HS-27A (cell line): ENCODE measurements at places on chromosomes 7 and 10.

DNA sequence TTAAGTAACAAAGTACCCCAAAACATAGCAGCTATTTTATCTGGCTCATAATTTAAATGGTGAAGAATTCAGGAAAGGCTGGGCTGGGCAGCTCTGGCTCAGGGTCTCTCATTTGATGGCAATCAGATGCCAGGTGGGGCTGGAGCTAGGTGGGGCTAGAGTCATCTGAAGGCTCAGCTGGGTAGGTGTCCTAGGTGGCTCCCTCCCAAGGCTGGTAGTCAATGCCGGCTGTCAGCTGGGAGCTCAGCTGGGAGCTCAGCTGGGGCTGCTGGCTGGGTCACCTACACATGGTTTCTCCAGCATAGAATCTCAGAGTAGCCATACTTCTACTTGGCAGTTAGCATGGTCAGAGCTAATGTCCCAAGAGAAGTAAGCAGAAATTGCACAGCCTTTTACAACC is 34.1 kb downstream of the OSBPL3 start:
- no peak for DNase-seq

GRCh38 chr7:1862560-1862959 is 192.5 kb downstream of the ELFN1 start:
- DNase-seq: no peak

DNA sequence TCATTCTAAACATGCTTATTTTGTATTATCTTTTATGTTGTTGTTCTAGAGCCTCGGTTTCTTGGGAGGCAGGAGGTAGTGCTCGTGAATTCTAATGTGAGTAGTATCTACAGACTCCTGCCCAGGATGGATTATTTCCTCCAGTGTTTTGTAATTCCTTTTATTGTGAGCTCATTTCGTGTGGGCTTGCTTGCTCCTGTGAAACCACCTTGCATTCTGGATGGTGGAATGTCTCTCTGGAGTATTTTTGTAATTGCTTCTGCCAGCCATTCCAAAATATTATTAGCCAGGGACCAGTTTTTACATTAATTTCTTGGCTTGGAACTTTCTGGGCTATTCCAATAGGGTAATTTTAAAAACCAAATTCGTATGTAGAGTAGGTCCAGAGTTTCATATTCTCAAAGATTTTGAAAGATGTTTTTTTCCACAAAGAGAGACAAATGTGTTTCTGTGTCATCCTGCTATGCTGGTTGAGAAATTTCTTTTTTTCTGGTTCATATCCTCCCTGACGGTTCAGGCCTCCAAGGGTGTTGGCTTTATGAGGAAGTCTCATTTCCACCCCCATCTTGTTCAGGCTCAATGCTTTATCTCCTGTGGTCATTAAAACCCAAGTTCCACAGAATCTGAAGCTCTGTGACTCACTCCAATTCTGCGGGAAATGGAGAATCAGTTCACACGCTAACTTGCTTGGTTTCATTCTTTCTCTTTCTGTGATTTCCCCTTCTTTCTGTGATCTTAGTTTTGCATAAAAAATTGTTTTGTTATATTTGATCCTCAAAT is 41.7 kb upstream of the CALD1 start:
- DNase-seq: no peak

DNA sequence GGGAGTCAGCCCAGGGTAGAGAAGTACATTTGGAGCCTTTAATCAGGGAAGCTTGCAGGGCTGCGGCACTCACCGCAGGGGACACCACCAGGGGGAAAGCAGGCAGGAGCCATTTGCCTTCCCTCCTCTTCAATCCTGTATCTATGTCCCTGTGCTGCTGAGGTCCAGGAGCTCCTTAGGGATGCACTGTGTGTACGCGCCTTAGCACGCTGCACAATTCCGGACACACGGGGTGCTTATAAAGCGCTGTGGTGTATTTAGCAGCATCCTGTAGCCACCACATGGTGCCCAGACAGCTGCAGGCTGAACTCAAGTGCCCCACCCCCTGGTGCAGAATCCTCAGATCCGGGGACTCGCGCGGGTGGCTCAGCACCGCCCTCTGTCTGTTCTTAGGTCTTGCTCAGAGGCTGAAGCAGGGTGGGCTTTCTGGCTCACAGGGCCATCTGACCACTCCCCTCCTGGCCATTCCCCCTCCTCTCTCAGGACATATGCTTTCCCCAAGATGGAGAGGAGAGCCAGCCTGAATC is 421.4 kb downstream of the SDK1 start:
- DNase-seq: no peak

DNA sequence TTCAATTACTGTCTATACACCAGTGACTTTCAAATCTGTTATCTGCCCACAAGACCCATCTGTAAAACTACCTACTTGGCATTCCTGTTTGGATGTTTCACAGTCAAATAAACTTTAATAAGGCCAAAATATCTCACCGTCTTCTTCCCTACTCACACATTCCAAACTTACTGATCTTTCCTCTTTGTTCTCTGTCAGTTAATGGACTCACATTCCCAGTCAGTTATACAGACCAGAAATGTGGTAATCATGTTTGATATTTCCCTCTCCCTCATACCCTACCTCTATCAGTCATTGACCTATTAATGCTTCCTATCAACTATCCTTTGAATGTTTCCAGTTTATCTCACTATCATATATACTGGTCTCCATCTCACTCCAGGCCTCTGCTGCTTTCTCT is 28.5 kb upstream of the HDAC9 start:
- DNase-seq: no peak

- DNase-seq: no peak
Observed at GRCh38 chr10:92014620-92015019, 91.0 kb downstream of the BTAF1 start.

DNA sequence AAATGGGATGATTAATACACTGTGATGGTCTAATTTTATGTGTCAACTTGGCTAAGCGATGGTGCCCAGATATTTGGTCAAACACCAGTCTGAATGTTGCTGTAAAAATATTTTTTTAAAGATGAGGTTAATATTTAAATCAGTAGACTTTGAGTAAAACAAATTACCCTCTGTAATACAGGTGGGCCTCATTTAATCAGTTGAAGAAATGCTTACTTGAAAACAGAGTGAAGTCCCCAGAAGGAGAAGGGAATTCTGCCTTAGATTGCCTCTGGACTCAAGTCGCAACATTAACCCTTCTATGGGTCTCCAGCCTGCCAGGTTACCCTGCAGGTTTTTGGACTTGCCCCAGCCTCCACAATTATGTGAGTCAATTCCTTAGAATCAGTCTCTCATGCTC is 49.8 kb upstream of the AGK start:
- DNase-seq: no peak

DNA sequence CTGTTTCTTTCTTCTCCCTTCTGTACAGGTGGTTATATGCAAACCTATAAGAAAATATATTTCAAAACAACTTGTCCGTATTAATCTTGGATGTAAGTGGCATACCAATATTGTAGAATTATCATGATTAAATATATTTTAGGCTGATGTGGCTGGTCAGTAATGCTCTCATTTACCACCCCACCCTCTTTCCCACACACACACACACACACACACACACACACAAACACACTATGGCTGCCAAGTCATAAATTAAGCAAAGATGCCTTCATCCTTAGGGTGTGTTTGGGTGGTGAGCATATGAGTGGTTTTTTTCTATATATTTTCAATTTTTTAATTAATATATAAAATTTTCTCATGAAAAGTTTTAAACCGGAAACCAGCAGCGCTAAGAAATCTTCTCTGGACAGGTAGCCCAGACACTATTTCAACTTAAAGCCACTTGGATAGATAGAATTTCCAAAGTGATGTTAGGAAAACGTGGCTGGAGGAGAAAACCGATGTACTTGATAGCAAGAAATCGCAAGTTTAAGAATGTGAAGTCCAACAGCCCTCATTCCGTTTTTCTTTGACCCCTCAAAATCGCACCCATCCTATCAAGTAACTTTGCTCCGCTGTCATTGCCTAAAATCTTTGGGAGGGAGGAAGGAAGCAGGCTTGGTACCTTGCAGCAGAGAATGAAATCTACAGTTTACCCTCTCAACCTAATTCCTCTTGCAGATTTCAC is 171.7 kb downstream of the FAM107B start:
- DNase-seq: no peak

GRCh38 chr10:65033957-65034356 is 1512.8 kb downstream of the REEP3 start:
- DNase-seq: no peak

GRCh38 chr7:27551803-27552400 is 110.8 kb downstream of the HIBADH start:
- DNase-seq: no peak

GRCh38 chr7:87199241-87199640 is 20.3 kb downstream of the TMEM243 start:
- DNase-seq: no peak

- no peak for DNase-seq
Observed at GRCh38 chr7:70091362-70091761, 493.1 kb downstream of the AUTS2 start.

DNA sequence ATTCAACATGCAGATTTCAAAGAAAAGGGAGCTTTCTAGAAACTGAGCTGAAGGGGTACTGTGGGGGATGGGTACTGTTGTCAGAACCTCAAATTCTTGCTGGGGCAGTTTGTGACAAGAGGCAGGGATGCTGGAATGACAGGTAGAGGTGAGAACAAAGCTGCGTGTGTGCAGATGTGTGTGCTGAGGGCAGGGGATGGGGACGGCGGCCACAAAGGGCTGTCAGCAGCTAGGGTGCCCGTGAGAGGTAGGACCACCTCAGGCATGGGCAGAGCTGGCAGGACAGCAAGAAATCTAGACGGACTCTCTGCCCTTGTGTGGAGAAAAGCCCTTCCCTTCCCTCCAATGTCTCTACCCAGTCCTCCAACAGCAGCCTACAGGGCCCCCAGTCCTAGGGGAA is 14.4 kb upstream of the BAZ1B start:
- DNase-seq: no peak

- no peak for DNase-seq
Observed at GRCh38 chr10:104424719-104425118, 71.1 kb downstream of the CFAP58 start.

GRCh38 chr7:45599851-45600706 is 25.9 kb downstream of the ADCY1 start:
- no peak for DNase-seq

DNA sequence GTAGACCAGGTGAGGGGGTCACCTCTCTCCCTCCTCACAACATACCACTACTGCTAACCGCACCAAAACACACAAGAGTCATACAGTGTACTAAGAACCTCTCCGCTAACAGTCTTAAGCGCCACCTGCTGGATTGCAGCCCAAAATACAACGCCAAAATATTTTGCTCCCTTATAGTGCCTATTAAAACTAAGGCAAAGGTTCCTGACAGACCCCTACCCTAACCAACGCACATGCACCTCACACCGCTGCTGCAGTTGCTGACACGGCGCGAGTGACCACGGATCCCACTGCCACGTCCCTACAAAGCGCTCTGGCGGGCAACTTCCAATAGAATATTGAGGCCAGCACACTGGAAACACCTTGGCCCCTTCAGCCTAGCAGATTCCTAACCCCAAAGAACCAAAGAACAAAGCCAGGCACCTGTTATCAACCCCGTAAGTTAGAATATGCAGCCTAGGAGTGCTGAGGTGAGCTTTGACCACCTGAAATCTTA is 563.6 kb upstream of the SEMA3D start:
- DNase-seq: no peak

DNA sequence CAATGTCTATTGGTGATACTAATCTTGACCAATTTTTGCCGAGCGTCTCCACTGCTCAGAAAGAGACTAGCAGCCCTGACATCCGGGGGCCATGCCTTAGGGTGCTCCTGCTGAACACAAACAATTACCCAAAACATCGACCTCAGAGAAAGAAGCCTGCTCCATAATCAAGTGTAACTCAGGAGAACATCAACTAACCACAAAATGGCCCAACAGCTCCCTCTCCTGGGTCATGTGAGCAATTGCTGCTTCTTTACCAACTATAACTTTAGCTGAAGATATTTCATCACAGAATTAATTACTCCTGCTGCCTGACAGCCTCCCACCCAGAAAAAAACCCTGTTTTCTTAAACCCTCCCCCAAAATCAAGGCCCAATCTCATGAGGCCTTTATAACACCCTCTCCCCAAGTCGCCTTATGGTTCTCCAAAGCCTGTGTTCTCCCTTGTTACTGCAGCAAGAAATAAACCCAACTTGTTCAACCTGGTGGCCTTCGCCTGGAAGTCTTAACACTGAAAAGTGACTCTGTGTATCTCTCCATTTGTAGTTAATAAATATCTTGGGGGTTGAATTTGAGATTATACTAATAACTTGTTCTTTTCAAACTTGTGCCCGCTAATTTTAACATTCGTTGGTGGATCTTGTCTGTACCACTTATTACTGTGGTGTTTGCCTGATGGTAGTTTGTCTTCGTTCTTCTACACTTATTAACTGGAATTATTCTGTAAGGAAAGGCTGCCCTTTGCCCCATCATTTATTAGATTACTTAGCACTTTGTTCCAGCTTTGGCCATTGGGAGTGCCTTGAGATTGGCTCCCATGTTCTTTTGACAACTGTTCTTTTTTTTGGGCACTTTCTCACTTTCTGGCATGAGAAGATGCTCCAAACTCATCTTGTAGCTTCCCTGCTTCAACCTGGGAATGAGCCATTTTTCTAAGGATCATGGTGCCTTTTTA is 21.2 kb upstream of the RAMP3 start:
- peak; percentile 20 for DNase-seq

DNA sequence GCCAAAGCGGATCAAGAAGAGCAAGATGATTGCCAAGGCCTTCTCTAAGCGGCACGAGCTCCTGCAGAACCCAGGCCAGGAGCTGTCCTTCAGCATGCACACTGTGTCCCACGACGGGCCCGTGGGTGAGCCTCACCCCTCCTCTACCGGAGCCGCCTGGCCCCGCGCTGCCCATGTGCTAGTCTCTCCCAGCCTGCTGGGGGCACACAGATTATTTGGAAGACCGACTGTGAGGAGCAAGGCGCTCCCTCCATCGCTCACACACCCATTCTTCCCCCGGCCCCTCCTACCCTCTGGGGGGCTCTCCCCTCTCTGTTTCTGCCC is 13.9 kb upstream of the AHCYL2 start:
- no peak for DNase-seq

- peak; percentile 4 for DNase-seq
Observed at GRCh38 chr10:24132741-24133140, 76.2 kb upstream of the KIAA1217 start.

GRCh38 chr10:63373176-63373575 is 92.6 kb downstream of the JMJD1C start:
- no peak for DNase-seq

- DNase-seq: no peak
Observed at GRCh38 chr7:66728571-66728970, 12.0 kb upstream of the RABGEF1 start.

DNA sequence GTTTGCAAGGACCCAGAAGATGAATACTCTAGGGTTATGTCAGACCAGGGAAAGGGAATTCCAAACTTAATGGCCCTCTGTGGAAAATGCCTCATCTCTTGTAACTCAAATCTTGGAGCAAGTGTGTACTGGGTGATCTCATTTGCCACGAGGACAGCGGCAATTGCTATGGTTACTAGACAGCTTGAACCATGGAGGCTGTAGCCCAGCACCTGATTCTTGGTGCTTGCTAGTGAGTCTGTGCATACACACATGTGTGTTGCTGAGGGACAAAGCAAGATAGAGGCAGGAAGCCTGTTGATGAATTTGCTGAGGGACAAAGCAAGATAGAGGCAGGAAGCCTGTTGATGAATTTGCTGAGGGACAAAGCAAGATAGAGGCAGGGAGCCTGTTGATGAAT is 58.6 kb upstream of the FEZF1 start:
- no peak for DNase-seq

- no peak for DNase-seq
Observed at GRCh38 chr7:131032786-131033185, 294.9 kb upstream of the MKLN1 start.
